HFFc6 (cell line): ENCODE measurements at places on chromosomes 12 and 14. TPM values are rescaled to one million over a fixed set of nuclear protein-coding genes. Genes with fewer than 3 reads are reported as not detected.

GRCh38 chr12:91057368-91058165, at the start of gene KERA:
Gene KERA (minus strand): TSS chr12:91058024. CDS start chr12:91056281, 1,743 bp downstream.
- no peak for DNase-seq

GRCh38 chr12:18805516-18806248, 67.8 kb downstream of the CAPZA3 start:
- DNase-seq, result no peak

DNA sequence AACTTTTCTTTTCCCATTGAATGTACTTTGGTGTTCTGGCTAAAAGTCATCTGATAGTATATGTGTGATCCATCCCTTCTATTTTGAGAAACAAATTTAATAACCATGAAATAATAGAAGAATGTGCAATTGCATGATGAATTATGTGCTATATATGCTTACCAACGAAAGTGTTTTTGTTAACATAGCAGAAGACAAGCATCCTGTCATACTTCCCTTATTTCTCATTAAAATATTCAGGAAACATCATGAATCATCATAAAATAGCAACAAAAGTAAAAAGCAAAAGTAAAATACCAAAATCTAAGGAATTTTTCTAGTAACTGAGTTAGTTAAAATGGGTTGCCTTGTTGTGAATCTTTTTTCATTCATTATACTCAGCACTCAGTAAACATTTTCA, 409.0 kb upstream of the PDE3A start:
- no peak for DNase-seq

- no peak for DNase-seq
These were observed 1.9 kb downstream of the CACNA2D4 start for GRCh38 chr12:1916371-1917171.

DNA sequence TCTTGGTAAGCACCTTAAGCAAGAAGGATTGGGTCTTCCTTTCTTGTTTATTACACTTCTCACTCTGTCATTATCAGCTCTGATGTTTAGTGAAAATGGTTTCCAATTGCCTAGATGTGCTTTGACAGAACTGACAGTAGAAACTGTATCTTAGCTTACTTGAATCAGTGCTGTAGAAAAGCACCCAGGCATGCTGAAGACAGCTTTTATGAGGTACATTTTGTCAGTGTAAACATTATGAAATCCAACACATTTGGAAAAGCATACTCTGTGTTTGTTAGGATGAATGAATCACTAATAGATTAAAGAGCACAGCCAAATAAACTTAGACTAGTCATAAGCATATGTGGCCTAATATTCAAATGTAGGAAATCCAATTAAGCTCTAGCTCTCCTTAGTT, 290.2 kb upstream of the NPAS3 start:
- peak; percentile 75 for DNase-seq

- peak; percentile 21 for DNase-seq
These were observed 68.9 kb downstream of the EML1 start for GRCh38 chr14:99862136-99862535.

- no peak for DNase-seq
These were observed 27.1 kb upstream of the FAM222A start for GRCh38 chr12:109686523-109686922.

- peak; percentile 82 for DNase-seq
These were observed 68.4 kb downstream of the ANO6 start for GRCh38 chr12:45284096-45284901.

GRCh38 chr14:76701981-76702380, 59.3 kb upstream of the VASH1 start:
- no peak for DNase-seq

Gene SRRM4
- total RNA-seq, result not detected in 3 replicates

Gene HRK
- not detected in 2 replicates for total RNA-seq

Gene SALL2
- 1.1 and 2.5 TPM in 2 replicates for total RNA-seq

Gene SLC22A17
- total RNA-seq, result 12.3 to 16.7 TPM (median 12.5 TPM) in 3 replicates

Gene PTHLH
- total RNA-seq, result 0.60 to 1.0 TPM (median 0.79 TPM) in 3 replicates
